ENCODE measurements at places on chromosomes 2 and 18. TPM values are rescaled to one million over a fixed set of nuclear protein-coding genes. Genes with fewer than 3 reads are reported as not detected.
A peak's percentile ranks its signal among the peaks of the same experiment; 100 is the strongest.

DNA sequence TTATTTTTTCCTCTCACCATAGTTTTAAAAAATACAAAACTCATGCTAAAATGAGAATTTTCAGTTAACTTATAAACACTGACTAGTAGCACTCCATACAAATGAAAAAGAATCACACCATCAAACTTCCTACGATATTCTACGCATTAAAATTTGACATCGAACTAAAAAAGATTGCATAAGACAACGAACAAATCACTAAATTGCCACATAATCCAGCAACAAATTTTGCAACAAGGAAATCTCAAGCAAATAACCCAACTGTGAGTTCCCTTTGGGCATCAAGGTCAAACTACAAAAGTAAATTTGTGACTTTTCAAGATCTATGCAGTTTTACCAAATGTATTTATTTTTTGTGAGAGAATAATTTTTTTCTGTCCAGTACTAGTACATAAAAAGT is 1.5 kb downstream of the MAP3K2 start:
- no peaks in the 10 kb centered on the region for H3K36me3 ChIP-seq
- no peak for DNase-seq
- H3K27ac ChIP-seq, result peak overlapping the region; percentile 100
- H3K4me1 ChIP-seq, result peaks cover 3% of the 10 kb centered on the region
- peak overlapping the region; percentile 86 for H3K4me3 ChIP-seq
- H3K27me3 ChIP-seq, result no peaks in the 10 kb centered on the region

DNA sequence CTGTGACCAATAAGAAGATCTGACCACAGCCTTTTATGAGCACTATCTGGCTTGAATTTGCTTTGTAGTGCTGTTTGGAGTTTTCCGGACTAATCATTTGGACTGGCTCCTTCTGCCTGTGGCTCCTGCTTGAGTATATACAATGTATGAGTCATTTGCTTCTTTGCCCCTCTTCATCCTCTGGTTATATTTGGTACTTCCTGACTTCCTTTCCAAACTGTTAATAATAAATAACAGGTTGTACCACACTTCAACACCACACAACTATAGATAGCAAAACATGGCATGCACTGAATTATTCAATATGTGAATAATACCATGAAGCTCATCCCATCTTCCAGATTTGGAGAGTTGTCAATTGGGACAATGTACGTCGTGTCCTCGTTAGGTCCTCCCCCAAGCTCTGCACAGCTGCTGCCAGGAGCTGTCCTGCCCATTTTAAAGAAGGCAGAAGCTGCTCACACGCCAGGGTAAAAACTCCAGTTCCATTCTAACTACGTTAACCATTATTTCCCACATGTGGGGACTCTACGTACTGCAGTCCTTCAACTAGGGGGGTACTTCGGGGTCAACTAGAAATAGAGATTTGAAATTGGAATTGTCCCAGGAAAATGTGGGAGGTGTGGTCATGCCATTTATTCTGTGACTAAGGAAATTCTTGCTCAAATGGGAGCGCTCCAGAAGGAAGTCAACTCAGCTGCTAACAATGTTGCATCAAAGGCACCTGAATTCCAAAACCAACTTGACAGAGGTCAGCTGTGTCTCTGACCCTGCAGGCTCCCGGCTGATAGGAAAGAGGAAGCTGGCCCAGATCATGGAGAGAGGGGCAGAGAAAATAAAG is 38.1 kb downstream of the ST8SIA5 start:
- no peak for DNase-seq
- no peaks in the 10 kb centered on the region for H3K4me1 ChIP-seq
- no peaks in the 10 kb centered on the region for H3K27me3 ChIP-seq
- no peak overlapping the region for H3K27ac ChIP-seq
- H3K4me3 ChIP-seq, result no peak overlapping the region
- H3K36me3 ChIP-seq, result no peaks in the 10 kb centered on the region

DNA sequence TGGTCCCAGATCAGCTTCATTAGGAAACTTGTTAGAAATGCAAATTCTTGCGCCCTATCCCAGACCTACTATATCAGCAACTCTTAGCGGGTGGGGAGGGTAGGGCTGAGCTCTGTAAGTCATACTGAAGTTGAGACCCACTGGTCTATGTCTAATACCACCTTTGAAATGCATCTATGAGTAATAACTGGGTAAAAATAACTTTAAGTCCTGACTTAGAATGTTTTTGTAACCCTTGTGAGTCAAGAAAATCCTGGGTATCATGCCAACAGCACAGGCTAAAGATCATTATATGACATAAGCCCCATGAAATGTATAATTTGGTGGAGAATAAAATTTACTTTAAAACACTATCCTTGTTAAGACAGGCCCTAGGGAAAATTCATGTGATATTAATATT is 41.4 kb downstream of the PRKD3 start:
- no peak overlapping the region for H3K27ac ChIP-seq
- no peaks in the 10 kb centered on the region for H3K4me1 ChIP-seq
- no peaks in the 10 kb centered on the region for H3K27me3 ChIP-seq
- DNase-seq, result no peak
- H3K36me3 ChIP-seq, result no peaks in the 10 kb centered on the region

SCN2A gene
- total RNA-seq, result 0.54 TPM

DNA sequence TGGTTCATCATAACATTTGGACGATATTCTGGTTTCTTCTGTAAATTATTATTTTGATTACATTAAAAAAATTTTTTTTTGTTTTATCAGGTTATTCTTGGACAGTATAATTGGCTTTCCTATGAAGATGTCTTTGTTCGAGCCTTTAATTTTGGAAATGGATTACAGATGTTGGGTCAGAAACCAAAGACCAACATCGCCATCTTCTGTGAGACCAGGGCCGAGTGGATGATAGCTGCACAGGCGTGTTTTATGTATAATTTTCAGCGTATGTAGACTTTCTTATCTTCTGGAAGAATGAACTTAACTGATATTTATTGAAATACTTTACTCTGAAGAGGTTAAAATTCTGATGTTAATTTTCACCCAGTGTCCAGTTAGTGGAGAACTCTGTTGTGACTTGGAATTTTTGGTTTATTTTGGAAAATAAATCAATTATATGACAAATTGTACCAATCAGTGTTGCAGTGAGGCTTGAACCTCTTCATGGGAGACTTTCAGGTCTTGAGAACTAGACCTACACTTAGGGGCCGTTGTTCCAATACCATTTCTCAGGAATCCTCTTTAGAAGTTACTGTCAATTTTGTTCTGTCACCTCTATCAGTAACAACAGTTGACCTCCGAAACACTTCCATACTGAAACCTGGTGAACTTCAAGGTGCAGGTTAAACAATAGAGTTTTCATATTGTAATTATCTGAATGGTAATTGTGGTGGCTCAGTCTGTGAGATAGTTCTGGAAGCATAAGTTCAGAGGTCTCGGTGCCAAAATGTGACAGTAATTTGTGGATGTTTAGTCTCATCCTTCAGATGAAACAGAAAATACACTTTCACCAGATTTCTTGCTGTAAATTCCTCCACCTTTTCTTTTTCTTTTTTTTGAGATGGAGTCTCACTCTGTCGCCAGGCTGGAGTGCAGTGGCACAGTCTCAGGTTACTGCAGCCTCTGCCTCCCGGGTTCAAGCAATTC is 55.7 kb downstream of the ACSL3 start:
- H3K27ac ChIP-seq, result no peak overlapping the region
- H3K36me3 ChIP-seq, result no peaks in the 10 kb centered on the region
- no peaks in the 10 kb centered on the region for H3K27me3 ChIP-seq
- H3K4me1 ChIP-seq, result no peaks in the 10 kb centered on the region
- no peak for DNase-seq

RAB17 gene
- total RNA-seq, result 220 TPM

DNA sequence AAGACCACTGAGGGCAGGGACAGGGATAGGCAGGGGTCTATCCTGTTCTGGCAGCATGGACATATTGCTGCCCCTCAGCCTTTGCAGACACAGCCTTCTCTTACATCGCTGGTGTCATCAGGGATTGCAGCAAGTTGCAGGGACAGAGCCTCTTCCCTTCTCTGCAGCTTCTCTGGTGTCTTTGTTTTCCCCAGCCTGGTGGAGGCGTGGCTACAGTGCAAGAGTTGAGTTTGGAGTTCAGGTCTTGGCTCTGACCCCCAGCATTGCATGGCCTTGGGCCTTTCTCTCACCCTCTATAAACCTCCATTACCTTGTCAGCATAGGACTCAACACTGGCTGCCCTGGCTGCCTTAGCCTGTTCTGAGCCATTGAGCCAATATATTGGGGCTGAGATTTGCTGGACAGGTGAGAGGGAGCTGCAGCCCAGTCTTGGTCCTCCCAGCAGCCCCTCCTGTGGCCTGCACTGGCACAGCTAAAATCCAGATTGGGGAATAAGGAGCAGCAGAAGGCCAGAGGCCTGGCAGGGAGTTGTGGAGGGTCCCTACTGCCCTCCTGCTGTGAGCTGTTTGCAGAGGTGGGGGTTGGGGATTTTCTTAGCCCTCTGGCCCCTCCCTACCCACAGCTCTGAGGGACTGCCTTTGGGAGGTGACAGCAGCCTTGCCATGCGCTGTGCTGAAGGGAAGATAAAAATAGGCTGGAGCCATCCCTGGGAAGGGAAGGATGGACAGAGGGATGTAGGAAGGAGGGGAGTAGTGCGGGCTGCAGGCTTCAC is 22.8 kb downstream of the EHD3 start:
- peak; percentile 41 for DNase-seq
- no peak overlapping the region for H3K27ac ChIP-seq

STPG4 gene
- total RNA-seq, result 1.7 TPM

DNA sequence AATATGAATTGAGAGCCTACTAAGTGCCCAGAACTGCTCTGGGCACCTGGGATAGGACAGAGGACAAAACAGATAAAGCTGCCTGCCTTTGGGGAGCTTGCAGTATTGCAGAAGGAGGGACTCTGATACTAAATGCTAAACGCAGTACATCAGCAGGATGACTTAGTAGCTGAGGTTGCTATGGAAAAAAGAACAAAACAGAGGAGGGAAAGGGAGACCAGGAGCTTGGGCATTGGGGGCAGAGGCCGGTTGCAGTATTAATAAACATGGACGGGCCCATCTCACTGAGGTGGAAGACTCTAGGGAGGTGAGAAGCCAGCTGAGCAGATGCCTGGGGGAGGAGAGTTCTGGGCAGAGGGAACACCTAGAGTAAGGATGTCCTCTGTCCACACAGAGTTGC is 66.1 kb upstream of the SP3 start:
- DNase-seq, result no peak
- H3K27me3 ChIP-seq, result no peaks in the 10 kb centered on the region
- no peaks in the 10 kb centered on the region for H3K4me1 ChIP-seq
- no peak overlapping the region for H3K4me3 ChIP-seq
- H3K27ac ChIP-seq, result no peak overlapping the region

UPP2 gene
- not detected for total RNA-seq

UCN gene
- 5.2 TPM for total RNA-seq

DSC2 gene
- 68.8 TPM for total RNA-seq

GRCh38 chr2:226776104-226776503 is 23.5 kb downstream of the IRS1 start:
- no peak overlapping the region for H3K27ac ChIP-seq
- no peaks in the 10 kb centered on the region for H3K27me3 ChIP-seq
- no peaks in the 10 kb centered on the region for H3K36me3 ChIP-seq

- no peak for DNase-seq
- H3K36me3 ChIP-seq, result no peaks in the 10 kb centered on the region
- no peaks in the 10 kb centered on the region for H3K4me1 ChIP-seq
- peak overlapping the region; percentile 65 for H3K4me3 ChIP-seq
- H3K27me3 ChIP-seq, result peaks cover 10% of the 10 kb centered on the region
These were observed 720.3 kb downstream of the DPP10 start for GRCh38 chr2:115162494-115163293.

DNA sequence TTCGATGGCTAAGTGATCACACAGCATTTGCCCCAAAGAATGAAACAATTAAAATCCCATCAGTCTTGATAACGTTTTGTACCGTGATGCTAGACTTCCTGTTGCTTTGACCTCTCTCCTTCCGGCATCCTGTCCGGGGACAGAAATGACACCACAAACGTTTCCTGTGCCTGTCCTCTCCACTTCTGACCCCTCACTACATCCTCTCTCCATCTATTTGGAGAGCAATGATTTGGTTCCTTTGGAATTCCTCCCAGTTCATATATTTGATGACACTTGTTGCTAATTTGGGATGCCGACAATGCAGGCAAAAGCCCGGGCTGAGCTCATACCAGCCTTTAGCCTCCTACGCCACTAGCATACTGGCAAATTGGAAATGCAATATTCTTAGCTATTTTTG is 151.2 kb upstream of the CCDC68 start:
- DNase-seq, result no peak
- H3K4me1 ChIP-seq, result no peaks in the 10 kb centered on the region
- no peaks in the 10 kb centered on the region for H3K36me3 ChIP-seq
- H3K27me3 ChIP-seq, result no peaks in the 10 kb centered on the region
- H3K4me3 ChIP-seq, result no peak overlapping the region

TNS1 gene
- 156 TPM for total RNA-seq

MARCHF7 gene
- 73.0 TPM for total RNA-seq

PSMA8 gene
- not detected for total RNA-seq

Data from Peyer's patch (tissue), 4 donors.